OCI-M1 (cell line): ENCODE measurements at places on chromosomes 5 and 9.

GRCh38 chr5:78182838-78183237, 111.7 kb downstream of the AP3B1 start:
- DNase-seq, result no peak

DNA sequence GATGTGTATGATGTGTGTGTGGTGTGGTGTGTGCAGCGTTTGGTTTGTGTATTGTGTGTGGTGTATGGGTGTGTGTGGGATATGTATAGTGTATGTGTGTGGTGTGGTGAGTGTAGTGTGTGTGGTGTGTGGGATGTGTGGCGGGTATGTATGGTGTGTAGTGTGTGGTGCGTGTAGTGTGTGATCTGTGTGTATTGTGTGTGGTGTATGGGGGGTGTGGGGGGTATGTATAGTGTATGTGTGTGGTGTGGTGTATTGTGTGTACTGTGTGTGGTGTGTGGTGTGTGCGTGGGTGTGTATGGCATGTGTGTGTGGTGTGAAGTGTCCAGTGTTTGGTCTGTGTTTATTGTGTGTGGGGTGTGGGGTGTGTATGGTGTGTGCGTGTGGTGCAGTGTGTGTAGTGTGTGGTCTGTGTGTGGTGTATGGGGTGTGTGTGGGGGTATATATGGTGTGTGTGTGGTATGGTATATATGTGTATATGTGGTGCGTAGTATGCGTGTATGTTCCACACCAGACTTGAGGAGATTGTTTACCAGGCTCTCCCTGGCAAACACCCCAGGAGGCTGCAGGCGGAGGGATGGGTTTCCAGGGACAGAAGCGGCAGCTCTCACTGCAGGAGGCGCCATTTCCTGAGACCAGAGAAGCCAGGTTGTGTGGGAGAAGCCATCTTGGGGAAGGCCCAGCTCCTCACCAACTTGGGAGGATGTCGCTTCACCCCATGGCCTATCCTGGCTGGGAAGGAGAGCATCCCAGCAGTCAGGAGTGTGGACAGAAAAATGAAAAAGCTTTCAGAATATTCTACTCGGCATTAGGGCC, 138.1 kb downstream of the NXNL2 start:
- DNase-seq, result no peak

DNA sequence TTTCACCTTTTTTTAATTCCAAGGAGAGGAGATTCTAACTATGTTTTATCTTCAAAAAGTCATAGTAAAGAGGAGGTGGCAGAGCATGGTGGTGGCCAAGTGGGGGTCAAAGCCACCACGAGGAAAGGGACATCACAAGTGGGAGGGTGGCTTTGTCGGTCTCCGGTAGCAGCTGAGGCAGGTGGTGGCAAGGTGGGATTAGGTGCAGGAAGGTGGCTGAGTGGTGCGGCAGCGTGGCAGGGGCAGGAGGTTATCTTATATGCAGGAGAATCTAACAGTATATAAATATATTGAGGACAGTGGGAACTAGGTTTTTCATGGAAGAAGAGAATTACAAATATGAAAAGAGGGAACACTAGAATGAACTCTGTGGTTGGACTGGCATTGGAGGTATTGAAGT, 196.8 kb downstream of the FSTL4 start:
- DNase-seq, result no peak

DNA sequence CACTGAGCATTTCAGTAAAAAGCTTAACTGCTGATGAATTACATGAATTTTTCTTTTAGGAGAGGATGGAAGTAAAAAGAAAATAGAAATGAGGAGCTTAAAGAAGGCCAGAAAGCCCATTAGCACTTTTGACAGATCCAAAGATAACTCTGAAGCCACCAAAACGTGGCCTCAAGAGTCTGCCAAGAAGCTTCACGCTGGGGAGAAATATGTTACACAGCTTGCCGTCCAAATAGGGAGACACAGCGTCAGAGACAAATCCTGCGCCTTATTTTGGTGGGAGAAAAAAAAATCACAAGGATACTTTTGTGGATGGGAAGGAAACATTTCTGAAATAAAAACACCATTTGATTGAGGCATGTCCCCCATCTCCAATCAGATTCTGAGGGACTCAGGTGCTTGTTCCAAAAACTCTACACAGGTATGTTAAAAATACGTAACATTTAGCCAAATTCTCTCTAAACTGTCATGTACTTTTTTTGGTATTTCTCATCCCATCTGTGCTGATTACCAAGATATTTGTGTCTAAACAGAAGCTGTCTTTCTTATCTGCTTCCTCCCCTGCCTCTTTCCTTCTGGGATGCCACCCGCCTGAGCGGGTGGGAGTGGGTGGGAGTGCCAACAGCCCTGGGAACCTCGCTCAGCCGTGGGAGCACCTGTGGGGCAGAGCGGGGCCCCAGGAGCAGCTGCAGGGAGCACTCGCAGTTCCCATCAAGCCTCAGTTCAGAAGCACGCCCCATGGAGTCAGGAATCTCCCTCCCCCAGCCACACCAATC, 275.5 kb downstream of the DENND1A start:
- DNase-seq, result no peak

- no peak for DNase-seq
These were observed 278.7 kb downstream of the DENND1A start for GRCh38 chr9:123651273-123651672.

- no peak for DNase-seq
These were observed 4.2 kb upstream of the RASA1 start for GRCh38 chr5:87263498-87263897.
